Psoas muscle (tissue), 8 donors: ENCODE measurements at places on chromosomes 2 and 18. TPM values are rescaled to one million over a fixed set of nuclear protein-coding genes. Genes with fewer than 3 reads are reported as not detected.

IKZF2 gene
- 6.2 TPM for total RNA-seq

REG3G gene
- total RNA-seq, result not detected

MOGAT1 gene
- total RNA-seq, result not detected

DNA sequence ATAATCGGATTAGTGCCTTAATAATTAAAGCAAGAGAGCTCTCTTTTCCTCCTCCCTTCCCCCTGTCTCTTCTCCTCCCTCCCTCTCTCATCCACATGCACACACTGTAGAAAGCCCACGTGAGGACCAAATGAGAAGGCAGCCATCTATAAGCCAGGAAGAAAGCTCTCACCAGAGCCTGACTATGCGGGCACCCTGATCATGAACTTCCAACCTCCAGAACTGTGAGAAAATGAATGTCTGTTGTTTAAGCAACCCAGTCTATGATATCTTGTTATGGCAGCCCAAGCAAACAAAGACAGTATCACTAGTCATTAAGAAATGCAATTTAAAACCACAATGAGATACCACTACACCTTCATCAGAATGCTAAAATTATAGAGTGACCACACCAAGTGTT is 220.3 kb downstream of the EN1 start:
- DNase-seq, result no peak

DNA sequence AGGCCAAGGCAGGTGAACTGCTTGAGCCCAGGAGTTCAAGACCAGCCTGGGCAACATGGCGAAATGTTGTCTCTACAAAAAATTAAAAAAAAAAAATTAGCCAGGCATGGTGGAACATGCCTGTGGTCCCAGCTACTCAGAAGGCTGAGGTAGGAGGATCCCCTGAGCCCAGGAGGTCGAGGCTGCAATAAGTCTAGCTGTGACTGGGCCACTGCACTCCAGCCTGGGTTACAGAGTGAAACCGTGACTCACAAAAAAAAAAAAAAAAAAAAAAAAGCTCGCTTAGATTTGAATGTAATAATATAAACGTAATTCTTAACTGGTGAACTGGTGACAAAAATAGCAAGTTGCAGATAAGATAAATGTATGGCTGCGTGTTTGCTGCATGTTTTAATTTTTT is 56.5 kb downstream of the TFCP2L1 start:
- DNase-seq, result peak; percentile 10

DNA sequence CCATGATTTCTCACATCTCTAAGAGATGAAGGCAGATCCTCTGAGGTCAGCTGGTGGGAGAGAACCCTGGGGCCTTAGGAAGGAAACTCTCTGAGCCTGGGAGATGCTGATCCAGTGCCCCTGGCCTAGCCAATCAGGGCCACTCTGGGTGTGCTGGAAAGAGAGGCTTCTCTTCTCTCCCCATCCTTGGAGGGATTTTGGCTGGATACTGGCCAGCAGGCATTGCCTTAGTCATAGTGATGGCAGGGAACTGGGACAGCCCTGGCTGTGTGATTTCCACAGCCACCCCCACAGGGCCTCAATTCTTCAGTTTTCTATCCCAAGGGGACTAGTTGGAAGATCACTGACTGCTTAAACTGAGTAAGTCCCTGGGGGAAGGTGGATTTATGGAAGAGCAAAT is 26.6 kb upstream of the PLB1 start:
- DNase-seq, result no peak
